ENCODE measurements at places on chromosomes 7 and 10. TPM values are rescaled to one million over a fixed set of nuclear protein-coding genes. Genes with fewer than 3 reads are reported as not detected.

The BLNK gene
- 0.69 TPM for total RNA-seq

- H3K4me1 ChIP-seq = no peaks in the 10 kb centered on the region
- H3K27ac ChIP-seq = no peak overlapping the region
- no peaks in the 10 kb centered on the region for H3K27me3 ChIP-seq
- no peak for DNase-seq
Measured at GRCh38 chr7:41206267-41206666, 496.6 kb downstream of the INHBA start.

DNA sequence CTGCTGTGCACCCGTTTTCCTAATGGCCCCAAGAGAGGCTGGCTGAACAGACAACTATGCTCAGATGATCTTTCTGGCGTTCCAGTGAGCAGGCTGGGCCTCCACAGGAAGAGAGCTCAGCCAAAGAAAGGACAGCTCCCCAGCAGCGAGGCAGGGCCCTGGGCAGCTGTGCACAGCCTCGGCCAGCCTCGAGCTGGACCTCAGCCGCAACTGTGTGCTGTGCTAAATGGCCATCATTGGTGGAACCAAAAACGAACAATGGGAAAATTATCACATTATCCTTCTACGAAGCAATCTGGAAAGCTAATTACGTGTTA lies 97.5 kb downstream of the CTBP2 start:
- no peak overlapping the region for H3K4me3 ChIP-seq
- H3K4me1 ChIP-seq = peaks cover 19% of the 10 kb centered on the region
- no peaks in the 10 kb centered on the region for H3K36me3 ChIP-seq
- H3K27ac ChIP-seq = no peak overlapping the region
- H3K27me3 ChIP-seq = peaks cover 53% of the 10 kb centered on the region
- no peak for DNase-seq

- H3K27ac ChIP-seq = peak overlapping the region; percentile 89
- peaks cover 3% of the 10 kb centered on the region for H3K36me3 ChIP-seq
Measured at GRCh38 chr7:25861164-25861496, 290.9 kb upstream of the NFE2L3 start.

DNA sequence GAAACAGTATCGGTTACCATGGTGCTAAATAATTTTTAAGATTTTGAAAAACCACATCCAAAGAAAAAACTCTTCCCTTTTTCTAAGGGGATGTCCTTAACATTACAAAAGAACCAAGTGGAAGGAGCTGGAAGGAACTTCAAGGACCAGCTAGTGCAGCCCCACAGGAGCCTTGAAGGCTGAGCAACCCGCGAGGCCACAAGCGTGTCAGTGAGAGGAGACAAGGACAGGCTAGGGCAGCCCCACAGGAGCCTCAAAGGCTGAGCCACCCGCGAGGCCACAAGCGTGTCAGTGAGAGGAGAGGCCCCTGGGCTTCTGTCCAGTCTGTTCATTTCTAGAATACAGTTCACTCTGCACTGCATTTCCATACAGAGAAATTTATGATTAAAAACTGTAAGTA lies 80.1 kb upstream of the ATP6V0A4 start:
- no peak for DNase-seq
- H3K27me3 ChIP-seq = no peaks in the 10 kb centered on the region
- no peak overlapping the region for H3K4me3 ChIP-seq
- H3K4me1 ChIP-seq = peaks cover 61% of the 10 kb centered on the region

DNA sequence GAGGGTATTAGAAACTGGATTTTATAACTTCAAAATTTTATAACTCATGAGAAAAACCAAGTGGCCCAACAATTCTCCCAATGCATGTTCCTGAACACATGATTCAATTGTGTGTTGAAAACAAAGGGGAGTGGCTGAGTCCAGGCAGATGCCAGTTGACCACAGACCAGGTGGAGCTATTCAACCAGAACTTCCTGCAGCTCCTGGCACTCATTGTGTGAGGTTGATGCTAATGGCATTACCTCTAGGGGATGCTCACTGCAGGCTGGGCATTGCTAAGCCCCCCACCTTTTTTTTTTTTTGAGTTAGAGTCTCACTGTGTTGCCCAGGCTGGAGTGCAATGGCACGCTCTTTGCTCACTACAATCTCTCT lies 20.3 kb downstream of the MYOF start:
- peaks cover 6% of the 10 kb centered on the region for H3K36me3 ChIP-seq
- peaks cover 26% of the 10 kb centered on the region for H3K4me1 ChIP-seq
- DNase-seq = no peak
- no peak overlapping the region for H3K27ac ChIP-seq
- no peak overlapping the region for H3K4me3 ChIP-seq

The SFRP4 gene
- total RNA-seq = not detected

DNA sequence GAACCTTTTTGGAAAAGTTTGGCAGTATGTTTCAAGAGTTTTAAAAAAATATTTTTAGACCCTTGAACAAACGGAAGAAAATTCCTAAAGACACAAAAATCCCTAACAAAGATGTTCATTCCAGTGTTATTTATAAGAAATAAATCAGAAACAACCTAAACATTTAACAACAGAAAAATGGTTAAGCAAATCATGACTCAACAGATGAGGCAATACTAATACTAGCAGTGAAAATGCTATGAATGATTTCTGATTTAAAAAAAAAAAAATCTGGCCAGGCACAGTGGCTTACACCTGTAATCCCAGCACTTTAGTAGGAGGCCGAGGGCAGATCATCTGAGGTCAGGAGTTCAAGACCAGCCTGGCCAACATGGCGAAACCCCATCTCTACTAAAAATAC lies 61.0 kb downstream of the ARHGAP12 start:
- no peak for DNase-seq
- no peaks in the 10 kb centered on the region for H3K36me3 ChIP-seq
- H3K27me3 ChIP-seq = no peaks in the 10 kb centered on the region
- H3K4me1 ChIP-seq = peaks cover 6% of the 10 kb centered on the region
- H3K27ac ChIP-seq = no peak overlapping the region

GRCh38 chr10:8979976-8980375 lies 925.5 kb downstream of the GATA3 start:
- no peaks in the 10 kb centered on the region for H3K27me3 ChIP-seq
- no peak overlapping the region for H3K27ac ChIP-seq
- no peaks in the 10 kb centered on the region for H3K36me3 ChIP-seq
- DNase-seq = no peak
- H3K4me1 ChIP-seq = peaks cover 32% of the 10 kb centered on the region
- no peak overlapping the region for H3K4me3 ChIP-seq

DNA sequence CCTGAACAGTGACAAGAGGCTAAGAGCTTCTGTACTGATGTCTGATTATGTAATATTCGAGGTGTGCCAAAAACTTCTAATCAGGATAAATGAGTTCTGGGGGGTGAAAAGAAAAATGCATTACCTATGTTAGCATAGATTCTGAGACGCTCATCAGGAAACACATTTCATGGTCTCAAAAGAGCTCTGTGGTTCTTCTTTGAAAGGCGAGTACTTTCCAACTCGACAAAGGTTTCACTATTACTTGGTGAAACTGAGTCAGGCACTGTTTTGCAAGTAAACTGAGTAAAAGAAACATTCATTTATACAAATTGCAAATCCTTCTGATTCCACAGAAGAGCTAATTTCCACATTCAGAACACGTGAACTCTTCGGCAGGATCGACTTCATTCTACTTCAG lies 523.2 kb downstream of the GATA3 start:
- H3K4me3 ChIP-seq = peak overlapping the region; percentile 75
- H3K36me3 ChIP-seq = peaks cover 3% of the 10 kb centered on the region
- DNase-seq = peak; percentile 28

The FRMD4A gene
- total RNA-seq = 0.35 TPM

The BET1 gene
- total RNA-seq = 23.8 TPM

The ASAH2 gene
- total RNA-seq = 3.9 TPM

The SEMA3C gene
- total RNA-seq = not detected

- no peak for DNase-seq
- peaks cover 25% of the 10 kb centered on the region for H3K36me3 ChIP-seq
- no peaks in the 10 kb centered on the region for H3K27me3 ChIP-seq
- no peak overlapping the region for H3K4me3 ChIP-seq
- no peak overlapping the region for H3K27ac ChIP-seq
Measured at GRCh38 chr7:67006965-67007364, 10.3 kb downstream of the TYW1 start.

DNA sequence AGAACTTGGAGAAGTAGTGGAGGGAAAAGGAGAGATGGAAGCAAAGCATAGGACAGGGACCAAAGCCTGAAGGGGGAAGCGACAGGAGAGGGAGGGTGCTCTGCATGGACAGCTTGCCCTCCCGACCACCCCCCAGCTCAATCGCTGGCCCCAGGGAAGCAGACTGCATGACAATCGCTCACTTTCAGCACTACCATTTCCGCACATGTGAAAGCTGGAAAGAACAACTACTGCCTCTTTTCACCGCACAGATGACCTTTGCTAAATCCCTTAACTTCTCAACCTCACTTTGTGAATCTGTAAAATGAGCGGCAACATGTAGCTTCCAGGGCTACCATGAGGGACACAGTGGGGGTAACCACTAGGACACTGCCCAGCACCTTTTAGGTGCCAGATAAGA lies 17.1 kb downstream of the VOPP1 start:
- H3K4me1 ChIP-seq = peaks cover 95% of the 10 kb centered on the region
- no peaks in the 10 kb centered on the region for H3K27me3 ChIP-seq
- peak overlapping the region; percentile 1 for H3K27ac ChIP-seq
- DNase-seq = no peak
- H3K36me3 ChIP-seq = peaks cover 14% of the 10 kb centered on the region

The KEL gene
- total RNA-seq = 0.31 TPM

All from activated T-cell treated with anti-CD3 and anti-CD28 coated beads, Interleukin-2, amount 50 U/mL, for 72 hours (primary cell).